ENCODE measurements at places on chromosomes 6 and 20.

- DNase-seq: peak; percentile 34
Measured at GRCh38 chr6:103122766-103123601, 1729.5 kb downstream of the GRIK2 start.

DNA sequence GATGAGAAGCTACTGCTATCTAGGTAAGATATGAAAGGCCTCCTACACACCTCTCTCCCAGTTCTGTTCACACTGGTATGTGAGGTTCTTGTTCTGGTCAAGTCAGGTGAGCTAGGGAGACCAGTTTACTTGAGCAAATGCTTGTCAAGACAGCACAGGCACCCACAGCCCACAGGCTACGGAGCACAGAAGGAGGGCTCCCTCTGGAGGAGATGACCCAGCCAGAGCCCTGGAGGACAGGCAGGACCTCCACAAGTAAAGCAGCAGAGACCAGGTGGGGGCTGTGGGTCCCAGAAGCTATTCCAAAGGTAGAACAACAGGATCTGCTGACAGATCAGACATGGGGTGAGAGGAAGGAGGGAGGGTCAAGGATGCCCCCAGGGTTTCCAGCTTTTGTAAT is 13.2 kb downstream of the MMP24OS start:
- DNase-seq: no peak

DNA sequence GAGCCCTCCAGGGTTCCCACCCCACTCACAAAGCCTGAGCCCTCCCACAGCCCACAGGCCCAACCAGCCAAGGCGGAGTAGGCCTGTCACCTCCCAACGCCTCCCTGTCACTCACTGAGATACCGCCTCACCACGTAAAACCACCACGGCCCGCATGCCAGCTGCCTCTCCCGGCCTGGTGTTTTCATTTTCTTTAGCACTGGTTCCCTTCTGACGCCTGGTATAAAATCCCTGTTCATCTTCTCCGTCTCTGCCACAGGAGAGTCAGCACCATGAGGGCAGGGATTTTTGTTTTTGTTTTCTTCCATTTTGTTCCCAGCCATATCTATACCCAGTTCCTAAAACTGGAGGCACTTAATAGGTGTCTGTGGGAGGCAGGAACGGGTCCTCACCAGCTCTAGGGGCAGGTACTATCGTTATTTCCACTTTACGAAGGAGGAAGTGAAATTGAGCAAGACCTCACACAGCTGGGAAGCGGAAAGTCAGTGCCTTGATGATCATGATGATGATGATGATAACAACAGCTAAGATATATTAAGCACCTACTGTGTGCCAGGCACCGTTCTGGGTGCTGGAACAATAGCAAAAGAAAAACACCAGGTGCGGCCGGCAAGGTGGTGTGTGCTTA is 58.6 kb downstream of the SNAI1 start:
- no peak for DNase-seq

GRCh38 chr20:33826270-33826897 is 15.2 kb downstream of the CHMP4B start:
- DNase-seq: no peak

DNA sequence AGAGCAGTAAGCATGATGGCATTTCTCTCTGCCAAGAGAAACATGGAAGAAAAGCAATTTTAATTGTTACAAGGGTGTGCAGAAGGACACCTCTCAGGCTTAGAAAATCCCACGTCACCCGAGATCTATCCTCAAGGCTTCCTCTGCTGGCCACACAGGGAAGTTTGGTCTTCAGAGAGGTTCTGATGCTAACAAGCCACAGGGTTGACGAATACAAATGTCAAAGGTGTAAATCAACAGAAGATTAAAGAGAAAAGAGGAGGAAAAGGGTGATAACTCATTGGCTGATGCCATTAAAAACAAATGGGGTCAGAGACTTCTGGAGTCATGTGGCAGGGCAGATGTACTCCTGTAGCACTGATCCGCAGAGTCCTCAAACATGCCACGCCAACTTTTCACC is 33.6 kb upstream of the SPDEF start:
- no peak for DNase-seq

DNA sequence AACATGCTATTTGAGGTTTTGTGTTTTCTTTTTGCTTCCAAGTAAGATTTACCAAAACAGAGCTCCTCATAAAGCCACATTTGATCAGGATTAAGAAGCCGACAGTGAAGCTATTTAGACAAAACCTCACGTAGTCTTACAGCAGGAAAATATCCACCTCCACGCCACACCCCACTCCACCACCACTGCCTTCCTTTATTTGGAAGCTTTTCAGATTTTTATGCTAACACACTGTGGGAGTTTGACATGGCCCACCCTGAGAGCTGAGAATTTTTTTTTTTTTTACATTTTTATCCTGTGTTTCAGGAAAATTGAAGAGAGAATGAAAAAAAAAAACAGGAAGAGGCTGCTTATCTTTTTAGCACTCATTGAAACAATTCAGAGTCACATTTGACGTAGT is 104.8 kb upstream of the MC3R start:
- no peak for DNase-seq

GRCh38 chr20:63587256-63587655 is 13.2 kb upstream of the HELZ2 start:
- no peak for DNase-seq

GRCh38 chr6:44072959-44073611 is 54.2 kb downstream of the MRPL14 start:
- DNase-seq: peak; percentile 96

DNA sequence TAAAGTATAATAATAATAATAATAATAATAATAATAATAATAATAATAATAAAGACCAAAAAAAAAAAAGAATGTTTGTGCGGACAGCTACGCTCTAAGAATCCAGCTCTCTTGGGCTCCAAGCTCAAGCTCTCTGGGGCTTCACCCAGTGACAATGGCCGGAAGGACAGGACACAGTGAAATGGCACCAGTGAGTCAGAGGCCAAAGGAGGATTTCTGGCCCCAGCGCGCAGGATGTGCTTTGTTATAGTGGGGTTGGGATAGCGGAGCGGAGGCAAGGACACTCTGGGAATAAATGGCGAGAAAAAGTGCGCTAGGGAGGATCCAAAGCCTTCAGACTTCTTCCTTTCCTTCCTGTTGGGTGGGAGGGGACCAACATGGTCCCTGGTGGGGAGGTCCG is 38.2 kb downstream of the HLA-A start:
- DNase-seq: no peak

- no peak for DNase-seq
Measured at GRCh38 chr20:14573676-14574075, 236.3 kb upstream of the FLRT3 start.

DNA sequence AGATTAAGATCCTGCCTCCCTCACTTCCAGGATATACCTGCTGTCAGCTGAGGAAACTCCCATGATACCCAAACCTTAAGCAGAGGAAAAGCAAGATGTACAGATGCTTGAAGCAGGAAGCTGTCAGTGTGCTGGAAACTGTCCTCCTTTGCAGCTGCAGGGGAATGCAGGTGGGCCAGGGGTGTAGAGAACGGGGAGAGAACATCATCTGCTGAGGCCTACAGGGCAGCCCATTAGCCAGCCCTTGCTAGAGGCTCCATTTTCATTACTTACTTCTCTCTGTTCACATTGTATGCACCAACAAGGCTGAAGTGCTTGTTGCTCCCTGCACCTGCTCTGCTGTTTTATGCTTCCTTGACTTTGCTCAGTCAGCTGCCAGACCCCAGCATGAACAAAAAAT is 119.1 kb downstream of the PRND start:
- no peak for DNase-seq

DNA sequence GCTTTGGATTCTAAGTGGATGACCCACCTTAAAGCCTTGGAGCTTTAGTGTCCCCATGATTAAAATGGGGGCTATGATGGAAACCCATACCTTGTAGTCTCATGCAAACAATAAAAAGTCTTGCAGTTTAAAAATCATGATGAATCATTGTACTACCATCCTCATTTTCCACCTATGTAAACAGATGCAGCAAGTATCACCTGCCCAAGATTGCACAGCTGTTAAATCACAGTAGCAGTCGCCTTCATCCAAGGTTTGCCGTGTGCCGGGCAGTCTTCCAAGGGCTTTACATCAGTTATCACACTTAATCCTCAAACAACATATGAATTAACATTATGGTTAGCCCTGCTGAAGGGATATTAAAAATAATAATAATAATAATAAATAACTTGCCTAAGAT is 210.3 kb downstream of the FOXA2 start:
- DNase-seq: no peak

DNA sequence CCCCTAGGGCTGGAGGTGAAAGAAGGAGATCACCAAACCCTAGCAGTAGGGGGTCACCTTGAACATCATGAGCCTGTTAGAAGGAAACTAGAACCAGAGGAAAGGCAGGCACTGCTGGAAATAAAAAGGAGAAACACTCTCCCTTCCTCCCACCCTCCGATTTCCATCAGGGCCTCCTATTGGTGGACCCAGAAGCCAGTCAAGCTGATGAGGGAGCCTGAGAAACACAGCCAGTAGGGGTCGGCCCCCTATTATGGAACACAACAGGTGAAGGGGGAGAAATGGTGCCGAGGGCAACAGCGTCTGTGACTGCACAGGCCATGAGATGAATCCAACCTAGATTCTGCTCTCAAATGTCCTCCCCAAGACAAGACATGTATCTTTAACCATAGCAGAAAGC is 156.1 kb upstream of the LRFN2 start:
- no peak for DNase-seq

- DNase-seq: no peak
Measured at GRCh38 chr6:54140811-54141210, 29.6 kb downstream of the MLIP start.

DNA sequence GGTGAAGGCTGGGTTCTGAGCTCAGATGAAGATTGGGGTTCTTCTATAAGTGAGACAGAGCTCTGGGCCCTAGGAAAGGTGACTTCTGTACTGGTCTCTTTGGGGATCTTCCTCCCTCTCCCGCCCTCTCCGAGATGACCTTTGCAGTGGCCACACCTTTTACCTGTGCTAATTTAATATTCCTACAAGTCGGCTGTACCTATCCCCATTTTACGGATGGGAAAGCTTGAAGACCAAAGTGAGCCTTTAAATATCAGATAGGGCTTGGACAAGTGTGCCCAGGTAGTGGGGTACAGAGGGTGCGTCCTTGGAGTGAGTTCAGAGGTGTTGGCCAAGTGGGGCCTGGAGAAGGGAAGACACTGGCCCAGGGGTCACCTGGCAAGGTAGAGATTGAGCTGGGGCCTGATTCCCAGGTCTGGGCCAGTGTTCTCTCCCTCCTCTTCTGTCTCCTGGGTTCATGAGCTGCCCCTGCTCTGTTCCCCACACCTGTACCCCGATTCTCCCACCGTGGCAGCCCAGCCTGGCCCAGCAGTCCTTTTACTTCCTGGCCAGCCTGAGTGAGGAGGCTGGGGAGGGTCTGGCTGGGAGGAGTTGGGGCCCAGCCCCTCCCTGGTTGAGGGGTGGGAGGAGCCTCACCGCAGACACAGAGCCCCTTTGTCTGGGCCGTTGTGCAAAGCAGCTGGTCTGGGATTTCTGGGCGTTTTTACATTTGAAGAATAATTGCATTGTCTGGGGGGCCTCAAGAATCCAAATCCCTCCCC is 152.1 kb upstream of the RNF24 start:
- peak; percentile 95 for DNase-seq

- DNase-seq: no peak
Measured at GRCh38 chr6:106254636-106255035, 70.9 kb downstream of the ATG5 start.

DNA sequence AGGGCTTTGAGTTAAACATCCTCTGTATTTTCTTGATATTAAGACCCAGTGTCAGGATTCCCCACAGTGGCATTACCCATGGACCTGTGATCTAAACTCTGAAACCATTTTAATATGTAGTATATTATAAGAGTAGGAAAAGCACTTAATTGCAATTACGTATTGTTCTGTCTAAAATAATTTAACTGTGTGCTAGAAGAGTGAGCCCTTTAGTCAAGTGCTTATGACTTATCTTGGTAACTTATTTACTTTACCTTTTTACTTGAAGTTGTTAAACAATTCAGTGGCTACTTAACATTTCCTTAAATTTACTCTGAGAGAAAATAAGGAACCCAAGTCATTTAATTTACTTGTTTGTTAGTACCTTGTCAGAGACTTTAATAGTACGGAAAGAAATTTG is 173.6 kb downstream of the CDKAL1 start:
- no peak for DNase-seq

DNA sequence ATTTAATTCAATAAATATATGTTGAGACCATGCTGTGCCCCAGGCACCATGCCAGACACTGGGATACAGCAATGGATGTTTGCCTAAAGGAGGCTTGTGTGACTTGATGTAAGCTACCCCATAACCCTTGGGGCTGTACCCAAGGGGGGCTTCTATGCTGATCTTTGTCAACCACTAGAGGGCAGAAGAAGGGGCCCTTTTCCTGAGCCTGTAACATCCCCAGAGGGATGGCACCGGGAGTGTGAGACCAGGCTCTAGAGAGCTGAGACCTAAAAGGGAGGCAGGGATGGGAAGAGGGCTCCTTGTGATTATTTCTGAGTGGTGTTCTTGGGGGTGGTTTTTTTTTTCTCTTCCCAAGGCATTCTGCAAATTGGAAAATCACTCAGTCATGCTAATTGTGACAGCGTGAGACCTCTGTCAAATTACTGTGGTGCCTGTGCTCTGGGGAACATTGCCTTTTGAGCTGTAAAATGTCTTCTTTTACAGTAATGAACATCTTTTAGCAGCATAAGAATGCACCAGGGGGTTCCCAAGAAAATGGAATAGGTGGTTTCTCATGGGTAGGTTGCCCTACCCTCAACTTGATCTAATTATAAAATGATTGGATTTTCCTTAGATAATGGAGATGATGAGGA is 138.7 kb upstream of the SLC24A3 start:
- DNase-seq: no peak

GRCh38 chr6:45423111-45423823 is 45.5 kb upstream of the SUPT3H start:
- DNase-seq: no peak

GRCh38 chr20:61690993-61691838 is 374.5 kb downstream of the TAF4 start:
- no peak for DNase-seq

GRCh38 chr6:150430815-150431214 is 62.0 kb downstream of the IYD start:
- no peak for DNase-seq

DNA sequence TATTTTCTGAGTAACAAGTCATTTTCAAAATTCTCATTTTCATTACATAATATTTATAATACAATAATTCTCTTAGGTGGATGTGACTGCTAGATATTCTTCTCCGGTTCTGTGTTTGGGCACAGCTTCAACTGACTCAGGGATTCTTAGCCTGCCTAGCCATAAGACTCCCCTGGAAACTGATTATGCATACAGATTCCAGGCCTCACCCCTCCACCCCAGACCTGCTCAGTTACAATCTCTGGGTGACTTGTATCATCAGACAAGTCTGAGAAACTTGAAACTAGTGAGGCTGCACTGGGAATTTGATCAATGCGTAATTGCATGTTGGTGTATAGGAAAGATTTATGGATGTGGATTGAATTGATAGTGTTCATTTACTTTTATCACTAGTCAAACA is 25.4 kb downstream of the FLRT3 start:
- no peak for DNase-seq

GRCh38 chr20:47879771-47880170 is 94.5 kb upstream of the SULF2 start:
- no peak for DNase-seq

Data from COLO829 (cell line).